ENCODE measurements at places on chromosomes 2 and 18.

DNA sequence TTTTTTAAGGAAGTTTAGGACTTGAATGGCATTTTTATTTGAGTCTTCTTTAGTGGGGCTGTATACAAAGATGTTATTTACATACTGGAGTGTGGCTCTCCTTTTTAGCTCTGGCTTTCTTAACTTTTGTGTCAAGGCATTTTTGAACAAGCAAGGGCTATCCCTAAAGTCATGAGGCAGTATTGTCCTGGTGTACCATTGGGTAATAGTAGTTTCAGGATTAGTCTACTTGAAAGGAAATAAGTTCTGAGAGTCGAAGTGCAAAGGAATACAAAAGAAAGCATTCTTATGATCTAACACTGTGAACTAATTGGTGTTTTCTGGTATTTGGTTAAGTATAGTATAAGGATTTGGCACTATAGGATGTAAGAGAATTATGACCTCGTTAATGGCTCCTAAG is 1.9 kb upstream of the CYP27A1 start:
- DNase-seq = no peak

- no peak for DNase-seq
These were observed 40.4 kb downstream of the NUP35 start for GRCh38 chr2:183164650-183165015.

DNA sequence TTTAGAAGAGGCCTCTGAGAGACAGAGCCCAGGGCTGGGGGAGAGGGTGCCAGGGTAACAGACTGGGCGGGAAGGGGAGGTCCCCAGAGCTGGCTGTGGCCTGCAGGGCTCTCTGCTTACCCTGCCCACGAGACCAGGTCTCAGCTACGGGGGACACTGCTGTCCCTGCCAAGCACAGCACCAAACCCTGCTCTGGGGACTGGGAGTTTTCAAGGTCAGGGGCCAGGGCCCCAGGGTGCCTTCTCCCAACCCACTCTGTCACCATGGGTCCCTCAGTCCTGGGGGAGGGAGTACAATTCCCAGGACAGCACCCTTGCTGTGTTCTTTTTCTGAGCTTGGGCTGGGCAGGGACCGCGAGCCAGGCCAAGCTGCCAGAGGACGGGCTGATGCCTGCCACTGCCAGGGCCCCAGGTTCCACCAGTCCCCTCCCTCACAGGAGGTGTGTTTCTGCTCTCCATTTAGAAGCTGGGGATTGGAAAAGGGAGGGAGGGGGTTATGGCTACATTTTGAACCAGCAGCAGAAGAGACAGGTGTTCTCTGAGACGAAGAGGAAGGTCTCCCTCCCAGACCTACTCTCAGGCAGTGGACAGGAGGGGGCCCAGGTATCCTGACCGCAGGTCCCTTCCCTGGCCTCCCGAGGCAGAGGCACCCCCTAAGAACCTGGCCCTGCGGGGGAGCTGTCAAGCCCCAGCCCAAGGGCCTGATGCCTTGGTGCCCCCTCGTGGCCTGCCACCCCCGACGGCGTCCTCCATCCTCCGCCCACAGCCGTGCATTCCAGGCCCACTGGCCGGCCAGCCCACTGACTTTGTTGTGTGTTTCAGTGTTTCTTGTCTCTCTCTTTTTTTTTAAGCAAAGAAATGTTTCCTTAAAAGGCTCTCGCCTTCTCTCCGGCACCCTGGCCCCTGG is 80.4 kb downstream of the TNS1 start:
- no peak for DNase-seq

DNA sequence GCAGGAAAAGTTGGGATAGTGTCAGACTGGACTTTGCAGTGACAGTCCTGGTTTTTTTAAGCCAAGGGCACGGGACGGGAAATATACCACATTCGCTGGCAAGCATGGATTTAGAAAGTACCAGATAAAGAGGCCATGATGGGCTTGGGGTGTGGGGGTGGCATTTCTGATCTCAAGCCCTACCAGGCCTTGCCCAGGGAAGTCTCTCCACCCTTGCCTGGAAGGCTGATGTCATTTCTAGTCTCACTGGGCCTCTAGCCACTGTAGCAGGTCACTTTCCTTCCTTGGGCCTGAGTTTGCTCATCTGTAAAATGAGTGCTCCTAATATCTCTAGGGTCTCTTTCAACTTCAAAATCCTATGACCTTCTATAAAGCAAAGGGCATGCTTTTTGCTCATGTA is 1.8 kb downstream of the ZBTB7C start:
- no peak for DNase-seq

DNA sequence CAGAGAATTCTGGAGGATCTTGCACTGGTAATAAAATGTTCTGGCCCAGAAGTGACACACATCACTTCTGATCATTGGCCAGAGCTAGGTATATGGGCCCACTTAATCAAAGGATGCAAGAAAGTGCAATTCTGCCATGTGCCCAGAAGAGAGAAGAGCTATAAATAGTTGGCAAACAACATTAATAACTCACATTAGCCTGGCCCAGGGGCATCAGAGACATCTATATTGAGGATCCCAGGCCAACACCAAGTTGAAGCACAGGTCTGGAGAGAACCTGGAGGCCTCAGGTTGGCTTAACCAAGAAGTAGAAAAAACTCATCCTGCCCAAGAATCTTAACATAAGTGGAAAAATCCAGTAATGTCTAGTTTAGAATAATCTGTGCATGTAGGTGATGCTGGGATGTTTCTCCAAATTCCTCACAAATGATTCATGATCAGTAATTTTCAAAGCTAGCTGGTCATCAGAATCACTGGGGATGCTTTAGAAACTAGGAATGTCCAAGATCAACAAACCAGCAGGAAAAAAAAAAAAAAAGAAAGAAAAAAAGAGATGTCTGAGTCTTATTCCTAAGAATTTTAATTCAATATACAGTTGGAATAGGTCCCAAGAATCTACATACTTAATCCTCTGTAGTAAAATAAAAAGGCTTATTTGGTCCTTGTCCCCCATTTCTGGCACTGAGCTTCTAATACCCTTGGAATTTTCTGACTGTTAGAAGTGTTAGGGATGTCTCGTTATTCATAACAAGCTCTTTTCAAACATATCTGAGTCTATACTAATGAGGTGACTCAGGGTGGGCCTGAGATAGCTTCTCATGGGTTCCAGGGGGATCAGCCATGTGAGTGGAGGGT is 35.0 kb upstream of the EVA1A start:
- DNase-seq = no peak

DNA sequence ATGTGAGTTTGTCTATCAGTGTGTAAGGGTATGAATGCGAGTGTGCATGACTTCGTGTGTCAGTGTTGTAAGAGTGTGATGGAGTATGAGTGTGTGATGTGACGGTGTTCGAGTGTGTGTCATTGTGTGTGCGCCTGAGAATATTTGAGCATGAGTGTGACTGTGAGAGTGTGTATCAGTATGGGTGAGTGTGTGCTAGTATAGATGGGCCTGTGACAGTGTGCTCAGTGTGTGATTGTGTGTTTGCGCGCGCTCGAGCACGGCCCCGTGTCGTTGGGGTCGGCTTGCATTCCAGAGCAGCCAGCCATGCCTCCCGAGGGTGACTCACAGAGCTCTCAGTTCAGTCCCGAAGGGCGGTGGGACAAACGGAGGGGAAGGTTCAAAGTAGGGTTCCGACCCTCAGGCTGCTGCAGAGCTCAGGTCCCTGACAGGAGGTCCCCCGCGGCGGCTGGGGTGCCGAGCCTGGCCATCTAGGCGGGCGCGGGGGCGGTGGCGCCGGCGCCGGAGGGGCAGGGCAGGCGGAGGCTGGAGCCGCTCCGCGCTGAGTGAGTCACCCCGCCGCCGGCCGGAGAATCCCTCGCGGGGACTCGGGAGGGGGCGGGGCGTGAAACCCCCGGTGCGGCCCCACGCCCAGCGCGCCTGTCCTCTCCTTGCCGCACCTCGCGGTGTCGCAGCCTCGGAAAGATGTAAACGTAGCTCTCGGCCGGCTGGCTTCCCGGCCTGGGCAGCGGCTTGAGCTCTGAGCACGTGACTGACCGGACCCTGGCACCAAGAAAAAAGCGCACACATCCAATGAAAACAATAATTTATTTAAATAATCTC is 3.8 kb downstream of the DLX2 start:
- DNase-seq = no peak

DNA sequence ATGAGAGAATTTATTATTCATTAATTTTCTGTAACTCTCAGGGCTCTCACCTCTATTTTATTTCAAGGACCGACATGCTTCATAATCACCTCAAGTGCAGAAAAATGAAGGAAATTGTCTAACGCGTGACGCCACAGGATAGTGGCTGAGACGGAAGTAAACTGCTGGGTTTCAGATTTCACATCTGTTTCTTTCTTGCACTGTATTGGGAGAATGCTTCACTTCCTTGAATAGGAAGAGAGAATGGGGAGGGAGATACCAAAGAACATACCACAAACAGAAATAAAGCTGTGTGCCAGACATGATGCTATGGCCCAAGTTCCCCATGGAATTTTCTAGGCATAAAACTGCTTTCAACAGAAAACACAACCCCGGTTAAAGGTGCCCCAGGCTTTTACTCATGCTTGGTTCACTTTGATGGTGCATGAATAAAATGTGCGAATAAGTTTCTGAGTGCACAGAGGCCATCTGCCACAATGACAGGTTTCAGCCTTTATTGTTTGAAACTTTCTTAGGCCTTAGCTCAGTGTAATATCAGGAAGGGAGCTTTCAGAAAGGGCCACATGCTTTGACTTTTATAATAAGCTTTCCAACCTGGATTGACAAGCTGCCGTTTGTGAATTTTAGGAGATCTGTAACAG is 1116.4 kb downstream of the SOCS6 start:
- DNase-seq = no peak

DNA sequence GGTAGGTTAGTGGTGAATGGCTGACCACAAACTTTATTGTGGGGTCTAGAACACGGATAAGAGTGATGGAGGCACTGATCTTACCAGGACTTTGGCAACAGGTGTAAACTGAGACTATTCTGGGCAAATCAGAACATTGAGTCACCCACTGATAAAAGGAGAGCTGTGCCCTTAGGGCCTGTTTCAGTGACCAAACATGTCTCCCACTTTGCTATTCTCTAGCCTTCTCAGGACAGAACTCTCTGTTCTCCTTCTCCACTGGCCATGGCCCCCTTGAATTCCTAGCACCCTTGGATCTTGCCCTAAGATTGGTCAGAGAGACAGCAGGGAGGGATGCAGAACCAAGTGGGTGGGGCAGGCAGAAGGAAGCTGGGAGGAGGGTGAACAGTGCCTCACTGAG is 18.3 kb downstream of the TRPM8 start:
- no peak for DNase-seq

DNA sequence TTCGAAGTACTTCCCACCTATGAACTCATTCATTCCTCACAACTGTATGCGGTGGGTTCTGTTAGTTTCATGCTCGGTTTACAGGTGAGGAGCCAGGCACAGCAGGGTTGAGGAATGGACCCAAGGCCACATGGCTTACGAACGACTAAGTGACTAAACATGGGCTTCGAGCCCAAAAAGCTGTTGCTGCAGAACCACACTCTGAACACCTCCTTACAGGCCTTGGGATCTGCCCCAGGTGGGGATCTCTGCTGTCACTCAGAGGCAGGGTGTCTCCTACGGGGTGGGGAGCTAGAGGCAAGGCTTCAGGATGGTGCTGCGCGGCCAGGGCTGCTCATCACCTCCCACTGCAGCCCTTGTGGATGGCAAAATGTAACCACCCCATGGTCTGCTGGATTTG is 80.9 kb downstream of the TSHZ1 start:
- no peak for DNase-seq

GRCh38 chr2:229909090-229909489 is 12.7 kb downstream of the TRIP12 start:
- no peak for DNase-seq

GRCh38 chr2:85137156-85137555 is 4.0 kb downstream of the TCF7L1 start:
- no peak for DNase-seq

GRCh38 chr2:109379507-109379906 is 234.3 kb downstream of the SEPTIN10 start:
- no peak for DNase-seq

- DNase-seq = peak; percentile 45
These were observed 23.6 kb upstream of the RBM44 start for GRCh38 chr2:237774811-237775553.

- DNase-seq = no peak
These were observed 210.9 kb downstream of the DYM start for GRCh38 chr18:49249521-49249920.

DNA sequence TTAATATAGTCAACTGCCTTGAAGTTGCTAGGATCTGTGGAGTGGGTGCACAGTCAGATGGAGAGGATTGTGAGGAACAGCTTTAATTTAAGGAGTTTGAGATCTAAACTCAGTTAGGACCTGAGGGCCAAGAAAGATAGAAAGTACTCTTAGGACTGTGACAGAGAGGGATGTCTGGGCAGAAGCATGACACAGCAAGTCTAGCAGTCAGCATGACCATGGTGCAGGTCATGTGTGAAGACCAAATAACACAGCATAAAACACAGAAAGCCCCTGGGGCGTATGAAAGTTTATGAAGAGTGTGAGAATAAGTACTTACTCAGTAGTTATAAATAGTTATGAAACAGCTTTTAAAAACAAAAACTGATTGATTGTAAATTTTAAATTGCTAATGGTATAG is 107.2 kb downstream of the GALNT1 start:
- DNase-seq = no peak

DNA sequence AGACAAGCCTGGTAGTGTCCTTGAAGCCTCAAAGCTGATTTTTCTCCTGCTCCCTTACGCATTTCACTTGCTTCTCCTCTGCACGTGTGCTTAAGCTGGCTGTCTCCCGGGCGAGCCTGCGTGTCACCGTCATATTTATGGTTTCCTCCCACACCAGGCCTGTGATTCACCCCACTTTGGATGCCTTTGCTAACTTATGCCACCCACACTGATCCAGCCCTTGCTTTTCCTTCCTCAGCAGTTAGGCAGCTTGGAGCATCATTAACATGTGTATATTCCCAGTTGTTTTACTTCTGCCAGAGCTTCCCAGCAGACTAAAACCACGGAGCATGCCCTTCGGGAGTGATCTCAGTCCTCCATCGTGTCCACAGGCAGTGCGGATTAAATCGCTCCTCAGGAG is 2.2 kb downstream of the ST3GAL5 start:
- peak; percentile 54 for DNase-seq

- DNase-seq = no peak
These were observed 45.3 kb upstream of the ROCK2 start for GRCh38 chr2:11389551-11390398.

DNA sequence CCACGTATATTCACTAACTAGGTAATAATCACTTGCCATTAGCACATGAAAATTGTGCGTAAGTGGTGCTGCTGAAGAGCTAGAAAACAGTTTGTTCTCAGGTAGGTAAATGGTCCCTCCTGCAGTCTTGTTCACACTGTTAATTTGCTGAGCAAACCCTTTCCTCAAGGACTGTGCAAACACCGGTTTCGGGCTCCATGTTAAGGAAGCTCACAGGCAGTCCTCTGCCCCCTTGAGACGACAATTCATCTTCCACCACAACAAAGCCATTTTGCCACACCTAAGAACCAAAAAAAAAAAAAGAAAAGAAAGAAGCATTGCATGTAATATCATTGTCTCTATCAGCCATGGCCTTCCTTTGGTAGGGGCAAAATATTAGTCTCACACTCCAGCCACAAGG is 193.9 kb downstream of the BCL11A start:
- DNase-seq = no peak

Data from stimulated activated CD4-positive, alpha-beta T cell treated with anti-CD3 and anti-CD28 coated beads, Interleukin-12 subunit alpha, Interleukin-12 subunit beta, amount 100 ng/mL, for 4 hours (primary cell).